Naive thymus-derived CD4-positive, alpha-beta T cell (primary cell): ENCODE measurements at places on chromosomes 4 and X. TPM values are rescaled to one million over a fixed set of nuclear protein-coding genes. Genes with fewer than 3 reads are reported as not detected.

GRCh38 chr4:36489798-36490197, 208.4 kb downstream of the DTHD1 start:
- no peaks in the 10 kb centered on the region for H3K36me3 ChIP-seq
- DNase-seq: no peak
- H3K4me1 ChIP-seq: no peaks in the 10 kb centered on the region
- H3K27ac ChIP-seq: no peak overlapping the region
- H3K4me3 ChIP-seq: no peak overlapping the region
- H3K27me3 ChIP-seq: no peaks in the 10 kb centered on the region

GRCh38 chr4:103030791-103031190, 11.3 kb upstream of the SLC9B1 start:
- H3K27me3 ChIP-seq: no peaks in the 10 kb centered on the region
- H3K27ac ChIP-seq: no peak overlapping the region
- H3K4me1 ChIP-seq: no peaks in the 10 kb centered on the region
- no peak overlapping the region for H3K4me3 ChIP-seq
- H3K36me3 ChIP-seq: no peaks in the 10 kb centered on the region
- DNase-seq: no peak

GRCh38 chrX:10244915-10245622, 88.3 kb downstream of the CLCN4 start:
- no peaks in the 10 kb centered on the region for H3K27me3 ChIP-seq
- no peak for DNase-seq
- H3K4me3 ChIP-seq: no peak overlapping the region

- H3K4me3 ChIP-seq: no peak overlapping the region
- H3K27ac ChIP-seq: no peak overlapping the region
- no peaks in the 10 kb centered on the region for H3K4me1 ChIP-seq
- no peaks in the 10 kb centered on the region for H3K27me3 ChIP-seq
Measured at GRCh38 chr4:177155454-177155853, 154.2 kb upstream of the NEIL3 start.

DNA sequence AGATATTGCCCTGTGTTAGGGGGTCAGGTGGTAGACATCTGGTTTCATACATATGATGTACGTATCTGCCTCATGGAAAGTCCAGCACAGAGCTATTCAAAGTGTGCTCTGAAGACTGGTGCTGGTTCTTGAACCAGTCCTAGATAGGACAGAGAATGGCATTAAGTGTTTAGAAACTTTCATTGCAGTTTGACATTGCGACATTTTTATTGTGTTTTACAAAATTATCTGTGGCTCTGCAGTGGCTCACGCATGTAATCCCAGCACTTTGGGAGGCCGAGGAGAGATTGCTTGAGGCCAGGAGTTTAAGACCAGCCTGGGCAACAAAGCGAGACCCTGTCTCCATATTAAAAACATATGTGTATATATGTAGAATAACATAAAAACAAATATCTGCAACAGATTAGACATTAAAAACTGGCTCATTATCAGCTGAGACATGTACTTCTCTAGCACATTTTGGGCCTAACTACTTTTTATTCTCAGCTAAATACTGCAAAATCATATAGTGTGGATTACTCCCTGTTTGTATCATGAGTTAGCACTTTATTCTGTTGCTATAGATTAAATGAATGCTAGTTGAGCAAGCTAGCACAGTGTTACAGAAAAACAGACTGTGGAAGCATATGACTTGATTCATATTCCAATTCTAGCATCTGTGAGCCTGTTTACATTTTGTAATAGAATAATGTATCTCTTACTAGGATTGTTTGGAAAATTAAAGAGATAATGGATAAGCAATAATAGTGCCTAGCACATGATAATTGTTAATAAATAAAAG, 57.1 kb downstream of the USP9X start:
- no peak for DNase-seq
- no peaks in the 10 kb centered on the region for H3K27me3 ChIP-seq
- no peak overlapping the region for H3K27ac ChIP-seq
- no peaks in the 10 kb centered on the region for H3K36me3 ChIP-seq

- DNase-seq: no peak
- no peak overlapping the region for H3K27ac ChIP-seq
- H3K4me3 ChIP-seq: no peak overlapping the region
Measured at GRCh38 chr4:17494258-17495190, 17.4 kb downstream of the QDPR start.

DNA sequence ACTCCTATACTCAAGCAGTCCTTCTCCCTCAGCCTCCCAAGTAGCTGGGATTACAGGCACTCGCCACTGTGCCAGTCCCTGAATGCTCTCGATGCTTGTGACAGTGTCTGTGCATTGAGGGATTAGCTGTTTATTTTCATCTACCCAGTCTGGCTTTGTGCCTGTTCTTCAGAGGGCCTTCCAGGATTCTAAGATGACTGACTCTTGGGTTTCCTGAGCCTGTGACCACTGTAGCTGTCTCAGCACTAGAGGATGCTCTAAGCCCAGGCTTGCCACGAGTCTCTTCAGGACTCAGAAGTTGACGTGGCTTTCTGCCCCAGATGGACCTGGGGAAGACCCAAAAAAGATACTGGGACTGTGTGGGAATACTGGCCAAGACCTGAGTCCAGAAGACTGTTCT, 201.4 kb downstream of the ARHGAP10 start:
- no peaks in the 10 kb centered on the region for H3K27me3 ChIP-seq
- H3K4me1 ChIP-seq: no peaks in the 10 kb centered on the region

- no peak overlapping the region for H3K4me3 ChIP-seq
- no peaks in the 10 kb centered on the region for H3K36me3 ChIP-seq
- no peaks in the 10 kb centered on the region for H3K4me1 ChIP-seq
- DNase-seq: no peak
- no peak overlapping the region for H3K27ac ChIP-seq
- no peaks in the 10 kb centered on the region for H3K27me3 ChIP-seq
Measured at GRCh38 chr4:40423735-40424134, 88.6 kb downstream of the CHRNA9 start.

GRCh38 chr4:163148466-163149336, 18.0 kb downstream of the NAF1 start:
- H3K27ac ChIP-seq: no peak overlapping the region
- no peaks in the 10 kb centered on the region for H3K4me1 ChIP-seq
- peaks cover 3% of the 10 kb centered on the region for H3K36me3 ChIP-seq
- no peaks in the 10 kb centered on the region for H3K27me3 ChIP-seq
- no peak for DNase-seq

- no peaks in the 10 kb centered on the region for H3K27me3 ChIP-seq
- no peaks in the 10 kb centered on the region for H3K36me3 ChIP-seq
- no peak overlapping the region for H3K4me3 ChIP-seq
- DNase-seq: peak; percentile 22
Measured at GRCh38 chrX:51336584-51336983, 4.0 kb downstream of the NUDT10 start.

GRCh38 chr4:37794056-37794455, 32.4 kb upstream of the PGM2 start:
- DNase-seq: no peak
- no peak overlapping the region for H3K27ac ChIP-seq
- H3K27me3 ChIP-seq: no peaks in the 10 kb centered on the region
- H3K36me3 ChIP-seq: no peaks in the 10 kb centered on the region
- no peak overlapping the region for H3K4me3 ChIP-seq

GRCh38 chr4:84480082-84480481, 19.0 kb downstream of the NKX6-1 start:
- no peak overlapping the region for H3K27ac ChIP-seq
- peaks cover 16% of the 10 kb centered on the region for H3K27me3 ChIP-seq
- no peak for DNase-seq
- H3K36me3 ChIP-seq: no peaks in the 10 kb centered on the region
- H3K4me3 ChIP-seq: no peak overlapping the region

DNA sequence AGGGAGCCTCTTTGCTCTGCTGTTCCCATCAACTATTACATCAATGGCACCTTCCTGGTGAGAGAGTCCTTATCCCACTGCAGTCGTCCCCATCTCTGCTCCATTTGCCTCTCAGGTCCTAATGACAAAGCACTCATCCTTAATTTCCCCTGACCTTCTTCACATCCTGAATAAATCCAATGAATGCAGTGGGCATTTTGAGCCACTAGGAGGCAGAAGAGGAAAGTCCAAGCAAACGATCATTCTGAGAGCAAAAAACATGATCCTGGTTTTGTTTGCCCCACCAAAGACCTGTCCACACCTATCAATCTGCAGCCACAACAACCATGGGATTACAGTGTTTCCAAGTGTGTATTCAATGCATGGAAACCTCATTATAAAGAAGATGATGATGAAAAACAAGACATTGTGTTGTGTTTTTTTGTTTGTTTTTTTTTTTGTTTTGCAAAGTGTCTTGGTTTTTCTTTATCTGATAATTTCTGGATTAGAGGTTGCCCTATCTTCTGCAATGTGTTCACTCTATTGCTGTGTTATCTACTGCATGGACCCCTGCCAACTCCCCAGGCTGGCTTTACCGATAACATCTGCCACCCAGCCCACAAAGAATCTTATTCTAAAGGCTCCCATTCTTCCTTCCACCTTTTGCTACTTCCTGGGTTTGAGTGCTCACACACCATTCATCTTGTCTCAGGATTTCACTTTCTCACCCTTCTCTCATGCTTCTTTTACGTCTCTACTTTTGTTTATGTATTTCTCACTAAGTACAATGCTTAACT, 207.2 kb downstream of the NLGN4X start:
- H3K36me3 ChIP-seq: no peaks in the 10 kb centered on the region
- DNase-seq: peak; percentile 27
- H3K4me3 ChIP-seq: no peak overlapping the region
- H3K4me1 ChIP-seq: no peaks in the 10 kb centered on the region
- no peaks in the 10 kb centered on the region for H3K27me3 ChIP-seq

DNA sequence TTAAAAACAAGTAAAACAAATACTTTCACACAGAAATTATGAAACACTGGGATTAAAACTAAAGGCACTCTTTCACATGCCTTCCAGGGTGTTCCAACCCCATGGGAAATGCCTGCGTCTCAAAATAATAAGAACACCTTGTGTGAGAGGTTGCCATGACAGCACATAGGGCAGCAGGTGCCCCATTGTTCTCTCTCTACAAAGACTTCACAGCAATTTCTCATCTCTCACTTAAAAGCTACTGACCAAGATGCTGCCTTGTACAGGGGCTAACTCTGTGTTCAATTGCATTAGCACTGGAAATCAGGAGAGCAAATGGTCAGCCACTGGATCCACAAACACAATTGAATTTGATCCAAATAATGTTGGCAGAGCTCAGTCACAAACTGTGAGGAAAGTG, 102.5 kb upstream of the GALNTL6 start:
- no peak overlapping the region for H3K27ac ChIP-seq
- no peak overlapping the region for H3K4me3 ChIP-seq
- H3K4me1 ChIP-seq: no peaks in the 10 kb centered on the region
- H3K27me3 ChIP-seq: no peaks in the 10 kb centered on the region
- no peak for DNase-seq

DNA sequence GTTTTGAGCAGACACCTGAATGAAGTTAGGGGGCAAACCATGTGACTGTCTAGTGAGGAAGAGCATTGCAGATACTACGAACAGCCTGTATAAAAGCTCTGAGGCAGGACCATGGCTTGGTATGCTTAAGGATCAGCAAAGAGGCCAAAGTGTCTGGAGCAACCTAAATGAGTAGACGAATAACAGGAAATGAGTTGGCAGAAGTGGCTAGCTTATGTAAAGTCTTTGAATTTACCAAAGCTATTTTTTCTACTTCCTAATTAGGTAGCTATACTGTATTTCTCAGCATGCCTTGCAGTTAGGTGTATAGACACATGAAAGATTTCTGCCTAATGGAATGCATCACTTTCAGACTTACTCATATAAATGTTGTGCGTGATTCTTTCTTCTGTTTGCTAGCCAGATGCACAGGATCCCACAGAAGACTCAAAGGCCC, 9.3 kb upstream of the GPRIN3 start:
- H3K36me3 ChIP-seq: no peaks in the 10 kb centered on the region
- H3K4me3 ChIP-seq: no peak overlapping the region
- H3K4me1 ChIP-seq: peaks cover 24% of the 10 kb centered on the region
- no peaks in the 10 kb centered on the region for H3K27me3 ChIP-seq
- H3K27ac ChIP-seq: peak overlapping the region; percentile 19

- no peaks in the 10 kb centered on the region for H3K27me3 ChIP-seq
- H3K36me3 ChIP-seq: no peaks in the 10 kb centered on the region
- DNase-seq: no peak
Measured at GRCh38 chr4:169975131-169975837, 50.9 kb downstream of the MFAP3L start.

DNA sequence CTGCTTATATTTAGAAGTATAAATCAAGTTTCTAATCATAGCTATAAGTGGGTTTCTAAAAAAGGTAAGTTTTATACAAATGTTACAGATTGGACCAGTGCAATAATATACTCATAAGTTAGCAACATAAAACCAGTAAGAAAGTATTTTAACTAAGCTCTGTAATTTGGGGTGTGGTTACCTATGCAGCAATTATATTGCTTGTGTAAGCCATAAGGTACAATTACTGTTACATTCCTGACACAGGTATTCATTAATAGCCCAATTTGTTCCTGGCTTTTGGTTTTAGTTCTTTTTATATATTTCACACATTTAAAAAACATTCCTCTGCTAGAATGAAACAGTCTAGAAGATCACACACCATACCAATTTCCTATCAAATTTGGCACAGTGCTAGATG, 115.1 kb downstream of the FRYL start:
- no peak overlapping the region for H3K27ac ChIP-seq
- peaks cover 6% of the 10 kb centered on the region for H3K4me1 ChIP-seq
- no peaks in the 10 kb centered on the region for H3K27me3 ChIP-seq
- H3K36me3 ChIP-seq: no peaks in the 10 kb centered on the region
- DNase-seq: no peak
- H3K4me3 ChIP-seq: no peak overlapping the region

- DNase-seq: no peak
- H3K36me3 ChIP-seq: no peaks in the 10 kb centered on the region
- no peaks in the 10 kb centered on the region for H3K27me3 ChIP-seq
- no peak overlapping the region for H3K27ac ChIP-seq
Measured at GRCh38 chr4:117001077-117001476, 84.3 kb downstream of the TRAM1L1 start.

DNA sequence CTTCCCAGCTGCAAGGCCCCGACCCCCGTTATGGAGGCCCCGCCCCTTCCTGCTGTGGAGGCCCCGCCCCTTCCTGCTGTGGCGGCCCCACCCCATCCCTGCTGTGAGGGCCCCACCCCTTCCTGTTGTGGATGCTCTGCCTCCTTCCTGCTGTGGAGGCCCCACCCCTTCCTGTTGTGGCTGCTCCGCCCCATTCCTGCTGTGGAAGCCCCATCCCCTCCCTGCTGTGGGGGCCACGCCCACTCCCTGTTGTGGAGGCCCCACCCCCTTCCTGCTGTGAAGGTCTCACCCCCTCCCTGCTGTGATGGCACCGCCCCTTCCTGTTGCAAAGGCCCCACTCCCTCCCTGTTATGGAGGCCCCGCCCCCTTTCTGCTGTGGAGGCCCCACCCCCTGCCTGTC, 104.9 kb upstream of the PSAPL1 start:
- peak overlapping the region; percentile 29 for H3K27ac ChIP-seq
- H3K4me1 ChIP-seq: no peaks in the 10 kb centered on the region
- peak; percentile 27 for DNase-seq
- no peaks in the 10 kb centered on the region for H3K36me3 ChIP-seq

AMBN gene
- not detected for polyA plus RNA-seq

SLC10A4 gene
- polyA plus RNA-seq: not detected

PABPC5 gene
- not detected for polyA plus RNA-seq
